ENCODE measurements at places on chromosomes 6 and 20. TPM values are rescaled to one million over a fixed set of nuclear protein-coding genes. Genes with fewer than 3 reads are reported as not detected.

The PPP1R16B gene
- total RNA-seq = not detected

GRCh38 chr6:139777202-139777970, 402.9 kb upstream of the CITED2 start:
- no peak for DNase-seq

The FOXQ1 gene
- total RNA-seq = 0.17 TPM

The INSM1 gene
- total RNA-seq = not detected

- no peak for DNase-seq
Measured at GRCh38 chr6:78131521-78131920, 478.7 kb downstream of the MEI4 start.

- DNase-seq = no peak
Measured at GRCh38 chr6:119077391-119077642, 1.1 kb downstream of the FAM184A start.

The OXT gene
- not detected for total RNA-seq

DNA sequence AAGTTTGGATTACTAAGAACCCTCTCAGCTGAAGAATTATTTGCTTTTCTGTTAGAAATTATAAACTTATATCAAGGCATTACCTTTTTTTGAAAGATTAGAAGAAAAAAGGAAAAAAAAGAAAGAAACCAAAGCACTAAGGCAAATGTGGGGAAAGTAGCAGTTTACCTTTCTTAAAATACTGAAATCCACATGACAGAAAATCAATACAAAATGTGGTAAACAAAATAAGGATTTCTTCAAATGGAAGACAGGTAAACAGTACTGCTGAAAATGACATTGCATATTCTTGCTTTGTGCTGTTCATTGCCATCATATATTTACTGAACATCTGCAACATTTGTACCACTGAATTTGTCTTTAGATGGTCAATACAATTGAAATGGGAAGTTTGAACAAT, 411.2 kb upstream of the PLCB4 start:
- no peak for DNase-seq

DNA sequence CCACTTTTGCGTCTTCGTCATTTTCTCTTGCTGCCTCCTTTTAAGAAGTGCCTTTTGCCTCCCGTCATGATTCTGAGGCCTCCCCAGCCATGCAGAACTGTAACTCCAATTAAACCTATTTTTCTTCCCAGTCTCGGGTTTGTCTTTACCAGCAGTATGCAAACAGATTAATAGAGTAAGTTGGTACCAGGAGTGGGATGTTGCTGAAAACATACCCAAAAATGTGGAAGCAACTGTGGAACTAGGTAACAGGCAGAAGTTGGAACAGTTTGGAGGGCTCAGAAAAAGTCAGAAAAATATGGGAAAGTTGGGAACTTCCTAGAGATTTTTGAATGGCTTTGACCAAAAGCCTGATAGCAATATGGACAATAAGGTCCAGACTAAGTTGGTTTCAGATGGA, 309.2 kb downstream of the MEI4 start:
- no peak for DNase-seq

The NTSR1 gene
- total RNA-seq = 0.98 TPM

DNA sequence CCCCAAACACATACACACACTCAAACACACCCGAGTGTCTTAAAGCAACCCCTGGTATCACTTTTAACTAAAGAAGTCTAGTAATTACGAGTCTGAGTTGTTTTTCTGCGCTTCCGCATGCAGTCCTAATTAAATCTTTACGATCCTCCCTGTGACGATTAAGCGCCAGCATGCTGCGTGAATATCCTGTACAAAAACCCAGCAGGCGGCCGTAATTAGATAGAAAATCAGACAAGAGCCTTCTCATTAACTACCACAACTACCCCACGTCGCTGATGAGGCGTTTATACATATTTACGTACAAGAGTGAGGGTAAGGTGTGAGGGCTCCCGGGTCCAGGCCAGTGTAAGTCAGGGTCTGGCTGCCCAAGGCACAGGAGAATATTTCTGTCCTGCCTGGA, 8.1 kb downstream of the TFAP2B start:
- no peak for DNase-seq

DNA sequence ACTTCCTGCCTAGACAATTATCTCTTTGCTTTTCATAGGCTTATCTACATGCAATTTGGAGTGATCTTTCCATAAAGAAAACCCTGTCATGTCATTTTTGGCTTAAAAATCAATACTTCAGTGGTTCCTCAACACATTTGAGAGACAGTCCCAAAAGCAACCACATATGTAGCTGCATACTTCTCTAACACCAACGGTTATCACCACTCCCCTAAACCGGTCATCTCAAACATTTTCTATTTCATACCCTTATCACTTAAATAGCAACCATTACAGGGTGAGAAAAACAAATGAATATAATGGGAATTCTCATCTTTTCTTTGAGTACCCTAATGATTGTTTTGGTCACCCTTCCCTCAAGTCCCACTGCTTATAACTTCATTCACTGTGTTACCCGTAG, 5.1 kb downstream of the GLO1 start:
- DNase-seq = no peak

GRCh38 chr20:25236450-25237304, 11.2 kb upstream of the PYGB start:
- no peak for DNase-seq

- no peak for DNase-seq
Measured at GRCh38 chr20:8143474-8143873, 11.4 kb downstream of the PLCB1 start.

- no peak for DNase-seq
Measured at GRCh38 chr20:40808936-40809335, 119.9 kb upstream of the MAFB start.

The ZSCAN23 gene
- 1.9 TPM for total RNA-seq

The OR5V1 gene
- not detected for total RNA-seq

The CHMP4B gene
- 52.2 TPM for total RNA-seq

The SENP6 gene
- 42.7 TPM for total RNA-seq

The OPN5 gene
- not detected for total RNA-seq

- DNase-seq = no peak
Measured at GRCh38 chr20:7347409-7347808, 579.9 kb downstream of the BMP2 start.
